ENCODE measurements at places on chromosomes 6 and 20. TPM values are rescaled to one million over a fixed set of nuclear protein-coding genes. Genes with fewer than 3 reads are reported as not detected.

NT5E gene
- total RNA-seq = 22.5 TPM

- H3K27me3 ChIP-seq = no peaks in the 10 kb centered on the region
- H3K4me1 ChIP-seq = peaks cover 7% of the 10 kb centered on the region
- no peak for DNase-seq
- H3K36me3 ChIP-seq = no peaks in the 10 kb centered on the region
- H3K4me3 ChIP-seq = no peak overlapping the region
- H3K27ac ChIP-seq = no peak overlapping the region
These were observed 181.1 kb downstream of the ERMARD start for GRCh38 chr6:169932491-169932890.

GRCh38 chr20:49482621-49483017, at the start of gene KCNB1:
Gene KCNB1 (minus strand): TSS chr20:49482668. CDS start chr20:49482480, 188 bp downstream.
- DNase-seq = peak; percentile 61
- H3K27ac ChIP-seq = peak within 1 kb of the TSS; percentile 73
- no peaks in the 10 kb centered on the region for H3K36me3 ChIP-seq
- peaks cover 69% of the 10 kb centered on the region for H3K27me3 ChIP-seq
- H3K4me3 ChIP-seq = peak within 1 kb of the TSS; percentile 48

DNA sequence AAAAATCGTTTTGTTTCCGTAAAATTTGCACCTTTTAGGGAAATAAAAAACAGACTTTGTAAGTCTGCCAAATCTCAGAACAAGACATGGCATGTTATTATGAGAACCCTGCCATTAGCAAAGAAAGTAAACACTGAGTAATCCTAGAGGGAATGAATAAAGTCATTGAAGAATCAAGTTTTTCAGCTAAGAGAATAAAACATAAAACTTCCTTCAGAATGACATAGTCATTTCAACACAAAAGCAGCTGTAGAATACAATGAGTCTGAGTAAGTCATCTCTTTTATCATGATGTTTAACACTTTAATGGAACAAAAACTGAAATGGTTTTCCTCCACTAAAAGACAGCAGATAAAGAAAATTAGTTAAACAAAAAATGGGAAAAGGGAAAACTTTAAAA, 10.3 kb upstream of the DST start:
- peaks cover 73% of the 10 kb centered on the region for H3K4me1 ChIP-seq
- H3K36me3 ChIP-seq = no peaks in the 10 kb centered on the region

GRCh38 chr6:124022641-124023040, 219.0 kb downstream of the NKAIN2 start:
- H3K27me3 ChIP-seq = no peaks in the 10 kb centered on the region
- H3K4me1 ChIP-seq = no peaks in the 10 kb centered on the region
- no peak overlapping the region for H3K4me3 ChIP-seq

DNA sequence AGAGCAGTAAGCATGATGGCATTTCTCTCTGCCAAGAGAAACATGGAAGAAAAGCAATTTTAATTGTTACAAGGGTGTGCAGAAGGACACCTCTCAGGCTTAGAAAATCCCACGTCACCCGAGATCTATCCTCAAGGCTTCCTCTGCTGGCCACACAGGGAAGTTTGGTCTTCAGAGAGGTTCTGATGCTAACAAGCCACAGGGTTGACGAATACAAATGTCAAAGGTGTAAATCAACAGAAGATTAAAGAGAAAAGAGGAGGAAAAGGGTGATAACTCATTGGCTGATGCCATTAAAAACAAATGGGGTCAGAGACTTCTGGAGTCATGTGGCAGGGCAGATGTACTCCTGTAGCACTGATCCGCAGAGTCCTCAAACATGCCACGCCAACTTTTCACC, 33.6 kb upstream of the SPDEF start:
- no peak overlapping the region for H3K4me3 ChIP-seq
- H3K27ac ChIP-seq = no peak overlapping the region
- no peak for DNase-seq
- H3K27me3 ChIP-seq = no peaks in the 10 kb centered on the region
- H3K4me1 ChIP-seq = no peaks in the 10 kb centered on the region
- no peaks in the 10 kb centered on the region for H3K36me3 ChIP-seq
